ENCODE measurements at places on chromosomes 5 and 9.
A peak's percentile ranks its signal among the peaks of the same experiment; 100 is the strongest.

DNA sequence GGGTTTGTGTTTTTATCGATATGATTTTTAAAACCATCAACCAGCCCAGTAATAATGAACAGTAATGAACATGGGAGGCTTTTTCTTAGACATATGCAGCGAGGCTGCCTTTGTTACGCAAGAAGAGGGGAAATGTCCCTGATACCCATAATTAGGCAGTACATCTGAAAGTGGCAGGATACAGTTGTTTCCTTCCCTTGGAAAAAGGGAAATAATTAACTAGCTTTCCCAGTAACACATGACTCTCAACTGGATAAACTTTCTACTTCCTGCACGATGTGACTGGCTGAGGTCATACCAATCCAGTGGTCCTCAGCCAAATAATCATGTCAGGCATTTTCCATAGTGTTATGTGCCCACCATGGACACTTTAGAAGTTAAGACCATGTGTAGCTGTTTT lies 431.6 kb upstream of the C9orf72 start:
- DNase-seq = no peak

DNA sequence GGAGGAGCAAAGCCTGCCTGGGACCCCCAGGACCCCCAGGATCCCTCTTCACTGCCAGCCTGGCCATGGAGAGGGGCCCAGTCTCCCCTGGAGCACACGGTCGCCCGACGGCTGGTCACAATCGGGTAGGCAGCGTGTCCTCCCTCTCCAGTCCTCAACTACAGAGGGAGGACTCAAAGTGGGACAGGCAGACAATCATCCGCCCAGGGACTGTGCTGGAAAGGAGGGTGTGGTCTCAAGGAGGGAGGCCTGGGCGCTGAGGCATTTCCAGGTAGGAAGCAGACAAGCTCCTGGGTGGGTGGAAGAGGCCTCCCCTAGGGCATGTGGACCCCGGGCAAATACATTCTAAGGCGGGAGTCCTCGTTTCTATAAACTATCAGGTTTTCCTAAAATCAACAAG lies 93.2 kb upstream of the ADAMTS2 start:
- DNase-seq = no peak

DNA sequence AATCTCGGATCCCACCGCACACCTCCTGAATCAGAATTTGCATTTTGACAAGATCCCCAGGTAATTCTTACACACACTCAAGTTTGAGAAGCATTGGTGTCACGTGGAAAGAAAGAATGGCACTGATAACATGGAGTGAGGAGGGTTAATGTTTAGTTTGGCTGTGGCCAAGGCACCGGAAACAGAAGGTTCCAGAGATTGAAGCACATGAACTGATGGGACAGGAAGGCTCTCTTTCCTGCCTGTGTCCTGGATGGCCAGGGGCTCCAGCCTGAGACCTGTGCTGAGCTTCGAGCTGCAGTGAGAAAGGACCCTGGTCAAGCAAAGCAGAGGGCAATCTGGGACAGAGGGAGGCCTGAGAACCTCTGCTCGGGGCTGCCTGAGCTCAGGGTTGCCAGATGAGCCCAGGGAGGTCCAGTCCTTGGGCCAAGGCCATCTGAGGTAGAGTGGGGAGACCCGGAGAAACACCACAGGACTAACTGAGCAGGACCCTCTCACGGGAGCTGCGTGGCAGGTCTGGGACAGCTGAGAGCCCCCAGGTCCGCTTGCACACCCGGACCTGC lies 27.3 kb downstream of the AFAP1L1 start:
- no peak for DNase-seq

DNA sequence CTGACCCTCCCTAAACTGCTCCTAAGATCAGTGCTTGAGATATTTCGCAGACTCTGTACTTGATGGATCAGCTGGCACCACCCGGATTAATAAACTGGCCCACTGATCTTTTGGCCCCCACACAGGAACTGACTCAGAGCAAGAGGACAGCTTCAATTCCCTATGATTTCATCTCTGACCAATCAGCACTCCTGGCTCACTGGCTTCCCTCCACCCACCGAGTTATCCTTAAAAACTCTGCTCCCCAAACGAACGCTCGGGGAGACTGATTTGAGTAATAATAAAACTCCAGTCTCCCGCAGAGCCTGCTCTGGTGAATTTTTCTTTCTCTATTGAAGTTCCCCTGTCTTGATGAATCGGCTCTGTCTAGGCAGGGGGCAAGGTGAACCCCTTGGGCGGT lies 36.5 kb upstream of the CD180 start:
- DNase-seq = no peak

GRCh38 chr9:72526901-72527800 lies 5.7 kb downstream of the TMC1 start:
- DNase-seq = peak; percentile 60

DNA sequence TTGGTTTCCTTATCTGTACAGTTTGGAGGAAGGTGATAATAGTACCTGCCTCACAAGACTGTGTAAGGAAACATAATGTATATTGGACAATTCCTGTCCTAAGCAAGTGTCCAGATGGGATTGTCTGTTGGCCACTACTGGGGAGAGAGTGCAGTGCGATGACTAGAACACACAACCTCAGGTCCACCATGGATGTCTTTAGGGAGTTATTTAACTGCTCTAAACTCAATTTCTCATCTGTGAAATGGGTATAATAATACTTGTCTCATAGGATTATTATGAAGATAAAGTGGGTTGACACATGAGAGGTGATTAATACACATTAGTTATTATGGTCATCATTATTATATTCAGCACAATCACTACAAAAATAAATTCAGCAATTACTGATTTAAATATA lies 63.1 kb downstream of the CAST start:
- no peak for DNase-seq

DNA sequence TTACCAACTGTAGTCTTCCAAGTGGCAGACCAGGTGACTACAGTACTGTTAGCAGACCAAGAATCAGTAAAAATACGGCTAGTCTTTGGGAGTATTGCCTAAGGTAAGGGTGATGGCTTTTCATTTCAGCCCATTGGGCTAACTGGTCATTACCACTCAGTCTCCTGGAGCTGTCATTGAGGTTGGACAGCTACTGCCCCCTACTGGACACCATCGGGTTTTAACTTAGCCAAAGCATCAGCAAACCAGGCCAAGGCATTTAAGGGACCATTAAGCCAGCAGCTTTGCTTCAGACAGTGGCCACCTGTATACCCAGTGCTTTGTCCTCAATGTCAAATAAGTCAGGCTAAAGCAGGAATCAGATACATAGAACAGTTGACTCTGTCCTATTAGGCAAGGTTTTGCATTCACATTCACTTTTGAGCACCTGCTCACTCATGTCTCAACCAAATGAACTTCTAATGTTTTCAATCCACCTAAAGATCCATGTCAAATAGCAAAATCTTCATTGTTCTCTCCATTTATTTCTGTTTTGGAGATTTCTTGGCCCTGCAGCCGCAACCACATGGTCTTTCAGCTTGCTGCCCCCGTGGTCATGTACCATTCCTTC lies 117.2 kb downstream of the INVS start:
- DNase-seq = peak; percentile 34

GRCh38 chr5:61298580-61298979 lies 33.5 kb upstream of the ZSWIM6 start:
- no peak for DNase-seq

GRCh38 chr9:76166526-76166925 lies 227.7 kb downstream of the RFK start:
- no peak for DNase-seq

- no peak for DNase-seq
Observed at GRCh38 chr5:69284203-69284602, 48.4 kb downstream of the CCDC125 start.

DNA sequence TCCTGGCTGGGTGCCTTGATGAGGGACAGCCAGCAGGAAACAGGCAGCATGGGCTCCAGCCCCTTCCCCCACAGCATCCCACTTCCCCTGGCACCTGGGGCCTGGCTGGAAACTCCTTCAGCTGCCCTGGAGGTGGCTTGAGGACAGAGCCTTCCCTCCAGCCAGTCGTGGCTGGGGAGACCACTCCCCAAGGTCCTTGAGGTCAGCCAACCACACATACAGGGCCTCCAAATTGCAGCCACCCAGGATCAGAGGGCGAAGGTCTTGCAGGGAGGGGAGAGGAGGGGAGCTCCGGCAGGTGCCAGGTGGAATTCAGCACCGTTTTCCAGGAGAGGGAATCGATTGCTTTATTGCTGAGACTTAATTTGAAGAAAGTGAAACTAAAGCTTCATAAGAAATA lies 280.4 kb downstream of the PBX3 start:
- DNase-seq = no peak

- no peak for DNase-seq
Observed at GRCh38 chr5:149274939-149275338, 3.3 kb downstream of the AFAP1L1 start.

DNA sequence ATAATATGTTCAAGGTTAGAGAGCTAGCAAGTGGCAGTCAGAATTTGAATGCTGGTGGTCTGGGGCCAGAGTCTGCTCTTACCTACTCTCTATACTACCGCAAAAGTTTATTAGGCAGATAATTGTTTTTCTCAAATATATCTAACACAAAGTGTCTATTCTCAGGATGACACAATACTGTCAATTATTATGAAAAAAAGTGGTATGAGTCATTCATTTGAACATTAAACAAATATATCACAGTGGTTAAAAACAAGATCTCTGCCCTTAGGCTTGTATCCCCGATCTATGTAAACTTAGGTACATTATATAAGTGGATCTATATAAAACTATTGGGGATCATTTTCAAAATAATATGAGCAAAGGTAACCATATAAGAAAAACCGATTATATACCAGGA lies 354.9 kb downstream of the CETN3 start:
- no peak for DNase-seq

- DNase-seq = no peak
Observed at GRCh38 chr9:130952065-130952762, 13.2 kb upstream of the FIBCD1 start.

GRCh38 chr5:139961435-139962157 lies 81.5 kb downstream of the NRG2 start:
- DNase-seq = no peak

DNA sequence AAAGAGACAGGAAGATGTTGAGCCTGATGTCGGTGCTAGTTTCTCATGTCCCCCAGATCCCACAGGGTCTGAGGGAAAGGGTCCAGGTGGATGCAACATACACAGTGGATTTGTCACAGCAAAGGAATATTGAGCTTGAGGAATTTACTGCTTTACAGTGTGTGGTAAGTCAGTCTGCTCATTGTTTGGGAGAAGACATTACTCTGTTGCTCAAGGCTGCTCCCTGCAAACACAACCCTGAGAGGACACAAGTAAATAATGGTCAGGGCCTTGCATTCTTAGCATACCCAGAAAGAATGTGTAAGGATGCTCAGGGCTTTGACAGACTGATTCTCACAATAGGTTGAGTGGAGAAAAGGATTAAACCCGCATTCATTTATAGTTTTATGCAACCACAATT lies 7.3 kb upstream of the MAN2A1 start:
- DNase-seq = no peak

DNA sequence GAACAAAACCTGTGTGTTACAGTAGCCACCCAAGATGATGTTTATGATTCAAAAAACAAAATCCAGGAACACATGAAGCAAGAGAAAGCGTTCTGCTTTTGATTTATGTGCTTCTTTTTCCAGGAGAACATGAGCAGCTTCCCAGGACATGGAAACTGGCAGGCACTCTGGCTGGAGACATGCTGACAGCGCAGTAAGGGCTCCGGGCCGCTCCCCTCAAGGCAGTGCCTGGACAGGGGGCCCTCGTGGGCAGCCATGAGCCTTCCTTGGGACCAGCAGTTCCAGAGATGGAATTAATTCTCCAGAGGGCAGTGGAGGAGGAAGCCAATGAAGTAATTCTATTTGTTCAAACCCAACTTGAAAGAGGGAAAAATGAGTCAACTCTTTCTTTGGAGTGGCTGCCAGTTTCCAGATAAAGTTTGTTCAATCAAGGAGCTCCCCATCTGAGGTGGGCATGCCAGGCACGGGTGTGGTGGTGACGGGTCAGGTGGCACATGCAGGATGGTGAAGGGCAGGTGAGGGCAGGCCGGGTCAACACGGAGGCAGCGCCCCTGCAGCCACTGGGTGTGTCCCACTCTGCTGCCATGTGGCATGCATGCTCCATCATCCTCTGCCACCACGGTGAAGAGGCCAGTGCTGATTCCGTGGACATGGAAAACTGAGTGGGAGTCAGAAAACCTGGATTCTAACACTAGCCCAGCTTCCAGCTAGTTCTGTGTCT lies 83.8 kb downstream of the OTULIN start:
- DNase-seq = no peak

GRCh38 chr5:68409259-68409658 lies 193.7 kb downstream of the PIK3R1 start:
- no peak for DNase-seq

DNA sequence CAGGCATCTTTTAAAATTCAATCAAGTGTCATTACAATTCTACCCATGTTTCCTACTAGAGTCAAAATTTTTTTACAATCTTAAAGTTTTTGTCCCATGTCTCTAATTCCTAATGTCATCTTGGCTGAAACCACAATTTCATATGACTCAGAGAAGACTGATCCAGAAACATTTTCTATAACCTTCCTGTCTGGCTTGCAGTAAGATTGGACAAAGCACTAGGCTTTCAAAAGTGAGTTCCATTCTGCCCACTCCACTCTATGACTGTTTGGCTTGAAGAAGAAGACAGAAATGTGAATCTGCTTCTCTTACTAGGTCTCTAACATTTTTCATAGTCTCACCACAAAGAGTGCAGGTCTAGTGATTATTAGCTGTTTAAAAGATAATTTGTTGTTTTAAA lies 88.8 kb downstream of the NR3C1 start:
- no peak for DNase-seq

DNA sequence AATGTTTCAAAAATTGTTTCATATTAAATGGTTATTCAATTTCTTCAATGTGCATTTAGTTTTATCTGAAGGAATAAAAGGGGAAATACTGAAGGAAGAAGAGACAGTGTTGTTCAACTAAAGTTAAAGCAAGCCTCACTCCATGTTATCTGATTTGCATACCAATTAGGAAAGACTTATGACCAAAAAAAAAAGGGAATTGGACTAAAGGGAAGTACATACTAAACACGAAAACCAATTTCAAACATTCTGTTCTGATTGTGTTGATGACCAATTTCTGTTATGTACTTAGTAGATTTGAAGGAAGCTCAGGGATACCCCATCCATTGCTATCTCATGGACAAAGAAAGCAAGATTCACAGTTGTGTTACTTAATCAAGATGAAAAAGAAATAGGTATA lies 4.9 kb upstream of the GAPT start:
- DNase-seq = no peak

GRCh38 chr5:159181152-159181551 lies 28.2 kb downstream of the RNF145 start:
- DNase-seq = no peak

DNA sequence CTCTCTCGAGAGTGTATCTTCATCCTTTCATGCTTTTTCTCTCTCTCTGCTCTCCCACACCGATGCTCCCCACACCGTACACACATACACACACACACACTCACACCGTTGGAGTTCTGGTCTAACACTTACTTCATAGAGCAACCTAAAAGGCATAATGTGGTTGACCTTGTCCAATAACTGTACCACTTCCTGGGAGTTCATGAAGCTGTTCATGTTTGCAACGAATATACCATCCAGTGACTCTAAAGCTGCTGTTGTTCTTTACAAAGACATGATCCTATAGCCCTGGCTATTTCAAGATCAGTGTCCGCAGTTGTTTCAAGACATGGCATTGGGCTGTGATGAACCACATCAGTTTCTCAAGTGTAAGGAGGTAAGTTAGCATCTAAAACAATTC lies 10.0 kb downstream of the MEF2C start:
- DNase-seq = no peak

All from activated T-cell treated with anti-CD3 and anti-CD28 coated beads for 1 hour (primary cell).